Hippocampal formation (tissue), 2 donors: ENCODE measurements at places on chromosomes 4 and X.

DNA sequence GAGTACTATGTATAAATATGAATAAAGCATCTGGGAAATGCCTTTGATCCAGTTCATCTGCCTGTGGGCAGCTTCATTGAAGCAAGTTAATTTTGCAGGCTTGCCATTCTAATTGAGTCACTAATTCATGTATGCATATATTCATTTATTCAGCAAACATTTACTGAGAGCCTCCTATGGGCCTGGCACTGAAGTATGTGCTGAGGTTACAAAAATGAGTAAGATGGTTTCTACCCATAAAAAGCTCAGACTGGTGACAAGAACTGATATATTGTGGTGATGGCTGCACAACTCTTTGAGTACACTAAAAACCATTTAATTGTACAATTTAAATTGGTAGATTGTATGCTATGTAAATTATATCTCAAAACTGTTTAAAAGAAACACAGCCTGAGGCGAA, 1.1 kb upstream of the MRPL1 start:
- DNase-seq, result no peak

DNA sequence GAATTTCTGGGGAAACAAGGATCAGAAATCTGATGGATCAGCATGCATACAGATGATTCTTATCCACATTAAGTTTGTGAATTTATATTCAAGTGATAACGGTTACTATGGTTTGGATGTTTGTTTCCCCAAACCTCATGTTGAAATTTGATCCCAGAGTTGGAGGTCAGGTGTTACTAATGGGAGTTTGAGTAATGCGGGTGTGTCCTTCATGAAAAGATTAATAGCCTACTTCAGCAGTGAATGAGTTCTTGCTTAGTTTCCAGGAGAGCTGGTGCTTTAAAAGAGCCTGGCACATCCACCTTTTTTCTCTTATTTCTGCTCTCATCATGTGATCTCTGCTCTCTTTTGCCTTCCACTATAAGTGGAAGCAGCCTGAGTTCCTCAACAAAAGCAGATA, 712.4 kb downstream of the IL1RAPL1 start:
- no peak for DNase-seq

DNA sequence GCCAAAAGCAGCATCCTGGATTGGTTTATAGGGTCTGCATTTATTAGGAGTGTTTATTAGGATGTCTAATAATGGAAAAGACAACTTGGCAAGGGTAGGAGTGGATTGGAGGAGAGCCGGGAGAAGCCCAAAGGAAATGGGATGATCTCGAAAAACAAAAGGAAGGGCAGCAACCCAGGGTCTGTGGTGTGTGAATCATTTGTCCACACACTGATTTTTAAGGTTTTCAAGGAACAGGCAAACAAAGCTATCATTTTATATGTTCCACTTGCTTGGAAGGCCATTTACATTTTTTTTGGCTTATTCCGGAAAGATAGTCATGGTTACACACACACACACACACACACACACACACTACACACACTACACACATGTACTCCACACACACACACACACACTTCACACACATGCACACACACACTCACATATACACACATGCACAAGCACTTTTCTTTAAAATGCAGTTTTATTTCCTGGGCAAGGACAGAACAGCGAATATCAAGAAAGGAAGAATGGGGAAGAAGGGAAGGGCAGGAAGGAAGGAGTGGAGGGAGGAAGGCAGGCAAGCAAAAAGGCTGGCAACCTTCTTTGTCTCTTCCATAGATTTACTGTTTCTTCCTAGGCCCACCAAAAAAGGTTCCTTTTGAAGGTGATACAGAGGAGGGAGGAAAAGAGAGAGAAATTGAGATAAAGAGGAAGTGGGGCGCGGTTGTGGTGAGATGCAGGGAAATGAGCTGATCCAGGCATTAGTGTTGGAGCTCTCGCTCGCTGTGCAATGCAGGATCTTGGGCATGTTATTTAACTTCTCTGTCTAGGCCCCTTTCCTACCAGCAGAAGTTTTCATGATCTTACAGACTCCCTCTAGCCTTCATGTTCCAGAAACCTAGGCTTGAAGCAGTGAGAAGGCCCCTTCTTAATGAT, 88.6 kb upstream of the MAML3 start:
- DNase-seq, result no peak

- no peak for DNase-seq
Measured at GRCh38 chr4:107449611-107450369, 270.2 kb downstream of the PAPSS1 start.

GRCh38 chr4:142752202-142752786, 93.8 kb downstream of the INPP4B start:
- no peak for DNase-seq

- DNase-seq, result no peak
Measured at GRCh38 chr4:43765514-43765913, 683.1 kb downstream of the KCTD8 start.

DNA sequence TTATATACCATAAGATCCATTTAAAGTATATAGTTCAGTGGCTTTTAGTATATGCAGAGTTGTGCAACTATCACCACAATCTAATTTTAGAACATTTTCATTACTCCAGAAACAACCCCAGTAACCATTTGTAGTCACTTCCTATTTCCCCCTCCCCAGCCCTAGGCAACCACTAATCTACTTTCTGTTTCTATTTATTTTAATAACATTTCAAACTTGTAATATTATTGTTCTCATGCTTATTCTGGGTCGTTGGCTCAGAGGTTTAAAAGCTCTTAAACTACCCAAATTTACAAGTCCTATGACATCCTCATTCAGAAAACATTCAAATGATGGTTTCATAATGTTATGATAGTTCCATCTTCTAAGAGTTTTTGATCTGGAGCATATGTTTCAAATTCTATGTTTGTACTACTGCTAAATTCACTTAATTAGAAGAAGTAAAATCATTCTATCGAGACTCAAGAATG, 18.4 kb downstream of the XIAP start:
- DNase-seq, result no peak

- no peak for DNase-seq
Measured at GRCh38 chr4:38145741-38146140, 185.5 kb downstream of the PTTG2 start.

GRCh38 chr4:153087671-153088194, 116.5 kb upstream of the TRIM2 start:
- peak; percentile 78 for DNase-seq

GRCh38 chr4:87057835-87058355, 123.1 kb downstream of the AFF1 start:
- no peak for DNase-seq
